NCI-H345 (cell line): ENCODE measurements at places on chromosomes 13 and 19.

DNA sequence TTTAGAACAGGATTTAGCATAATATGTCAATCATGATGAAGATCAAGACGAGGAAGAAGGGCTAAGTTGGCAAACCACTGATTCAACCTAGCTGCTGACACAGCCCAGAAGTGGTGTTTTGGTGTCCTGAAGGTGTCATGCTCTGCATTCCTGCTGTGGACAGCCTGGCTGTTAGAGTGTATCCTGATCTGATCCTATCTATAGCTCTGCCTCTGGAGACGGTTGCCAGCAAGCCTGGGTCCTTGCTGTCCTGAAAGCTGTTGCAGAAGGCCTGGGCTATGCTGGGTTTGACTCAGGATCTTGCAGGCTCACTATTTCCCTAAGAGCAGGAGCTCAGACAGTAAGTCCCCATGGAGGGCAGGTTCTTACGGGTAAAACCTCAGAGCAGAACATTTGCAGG, 416.4 kb downstream of the TSHZ3 start:
- DNase-seq: no peak

DNA sequence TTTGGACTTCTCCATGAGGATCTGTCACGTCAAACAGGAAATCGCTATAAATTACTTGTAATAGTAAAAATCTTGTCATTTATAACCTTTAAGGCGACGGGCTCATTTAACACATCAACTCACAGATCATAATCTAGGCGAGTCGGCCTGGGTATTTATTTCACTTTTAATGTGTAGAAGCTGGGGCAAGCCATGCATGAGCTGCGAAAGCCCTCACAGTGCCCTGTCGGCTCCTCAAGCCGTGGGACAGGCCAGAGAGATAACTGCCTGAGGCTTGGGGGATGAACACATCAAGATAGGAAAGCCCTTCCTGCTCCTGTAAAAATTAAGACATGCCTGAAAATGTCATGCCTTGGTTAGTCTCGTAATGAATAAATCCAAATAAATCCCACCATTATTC, 30.8 kb downstream of the SOX1 start:
- DNase-seq: no peak

DNA sequence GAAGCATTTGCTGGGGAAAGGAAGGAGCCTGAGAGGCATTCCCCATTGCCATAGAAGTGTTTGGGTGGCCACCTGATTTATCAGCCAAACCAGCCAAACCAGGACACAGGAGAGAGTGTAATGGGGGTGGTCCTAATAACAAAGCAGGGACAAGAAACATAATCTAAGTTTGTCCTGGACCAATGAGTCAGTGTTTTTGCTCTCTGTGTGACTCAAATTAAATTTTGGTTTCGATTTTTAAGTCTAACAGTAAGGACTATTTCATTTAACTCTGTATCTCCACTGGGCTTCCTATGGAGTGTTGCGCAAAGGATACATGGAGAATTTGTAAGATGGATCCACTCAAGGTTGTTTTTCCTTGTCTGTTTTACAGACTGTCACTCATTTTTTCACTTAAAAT, 19.5 kb upstream of the TRPC4 start:
- no peak for DNase-seq

GRCh38 chr13:53005626-53006025, 23.0 kb upstream of the OLFM4 start:
- no peak for DNase-seq

GRCh38 chr13:45086484-45086883, 33.8 kb upstream of the GTF2F2 start:
- no peak for DNase-seq

DNA sequence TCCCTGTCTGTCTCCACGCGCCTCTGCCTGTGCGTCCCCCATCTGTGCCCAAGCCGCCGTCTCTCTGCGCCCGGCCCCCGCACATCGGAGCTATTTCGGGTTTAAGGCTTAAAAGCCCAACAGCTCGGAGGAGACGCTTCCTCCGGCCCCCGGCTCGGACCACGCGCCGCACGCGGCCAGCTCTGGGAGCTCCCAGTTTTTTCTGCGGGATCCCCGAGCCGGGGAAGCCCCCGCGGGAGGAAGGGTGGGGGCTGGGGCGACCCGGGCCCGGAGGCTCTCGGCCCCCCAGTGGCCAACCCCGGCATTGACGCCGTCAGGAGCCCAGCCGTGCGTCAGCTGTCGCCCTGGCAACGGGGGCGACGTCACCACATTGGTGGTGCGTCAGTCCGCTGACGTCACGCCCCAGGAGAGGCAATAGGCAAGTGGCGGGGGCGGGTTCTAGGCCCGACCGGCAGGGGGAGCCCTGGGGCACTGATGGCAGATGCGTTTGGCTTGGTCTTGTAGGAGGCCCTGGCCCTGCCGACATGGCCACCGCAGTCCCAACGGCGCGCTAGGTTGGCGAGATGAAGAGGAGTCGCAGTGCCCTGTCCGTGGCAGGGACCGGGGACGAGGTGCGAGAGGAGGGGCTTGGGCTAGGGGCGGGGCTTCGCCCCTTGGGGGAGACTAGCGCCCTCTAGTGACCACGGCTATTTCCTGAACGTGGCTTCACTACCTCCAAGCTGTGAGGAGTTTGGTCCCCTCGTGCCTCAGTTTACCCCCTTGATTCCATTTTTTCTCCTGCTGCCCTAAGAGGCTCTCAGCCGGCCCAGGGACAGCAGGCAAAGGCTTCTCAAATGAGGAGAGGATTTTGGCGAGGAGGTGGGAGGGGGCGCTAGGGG, 3.7 kb upstream of the PDE4A start:
- DNase-seq: peak; percentile 90

- DNase-seq: peak; percentile 25
Observed at GRCh38 chr13:94880463-94880862, 168.1 kb upstream of the SOX21 start.

GRCh38 chr13:97342136-97342535, 91.8 kb upstream of the RAP2A start:
- no peak for DNase-seq

DNA sequence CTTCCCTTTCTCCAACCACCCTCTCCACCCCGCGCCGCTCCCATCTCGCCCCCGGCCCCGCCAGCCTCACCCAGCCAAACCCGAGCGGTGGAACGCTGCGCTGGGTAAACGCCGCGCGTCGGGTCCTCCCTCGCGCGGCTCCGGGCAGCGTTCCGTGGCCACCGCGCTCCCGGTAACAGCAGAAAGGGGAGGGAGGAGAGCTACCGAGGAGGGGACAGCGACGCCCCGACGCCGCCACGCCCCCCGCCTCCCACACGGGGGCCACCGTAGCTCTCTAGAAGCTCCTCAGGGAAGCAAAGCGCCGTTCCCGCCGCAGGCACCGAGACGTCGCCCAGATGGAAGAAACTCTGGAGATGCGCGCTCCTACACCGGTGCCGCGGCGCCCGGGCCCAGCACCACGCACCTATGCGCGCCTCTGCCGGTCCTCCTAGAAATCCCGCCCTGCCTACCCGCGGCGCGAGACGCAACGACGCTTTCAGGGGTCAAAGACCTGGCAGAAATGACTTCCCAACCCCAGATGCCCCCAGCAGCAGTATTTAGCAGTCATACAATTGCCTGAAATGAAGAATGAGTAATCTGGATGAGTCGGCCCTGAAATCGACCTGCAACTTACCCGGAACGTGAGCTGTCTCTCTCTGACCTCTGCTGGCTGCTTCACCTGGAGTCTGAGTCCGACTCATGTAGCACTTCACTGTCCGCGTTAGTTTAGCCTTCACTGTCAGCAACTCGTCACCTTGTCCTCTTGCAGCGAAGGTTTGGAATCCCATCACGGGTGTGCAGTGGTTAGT, at the start of gene RUBCNL:
Gene RUBCNL, minus strand, starts transcription at position 189 of the 788 bp plus-strand sequence. CDS start 14,777 bp downstream, outside the sequence.
- DNase-seq: peak; percentile 41

- DNase-seq: no peak
Observed at GRCh38 chr19:33268162-33268991, 34.0 kb downstream of the CEBPA start.

- DNase-seq: no peak
Observed at GRCh38 chr19:46466536-46467196, 4.7 kb downstream of the PNMA8A start.

- peak; percentile 29 for DNase-seq
Observed at GRCh38 chr13:103525530-103525929, 459.3 kb upstream of the SLC10A2 start.

DNA sequence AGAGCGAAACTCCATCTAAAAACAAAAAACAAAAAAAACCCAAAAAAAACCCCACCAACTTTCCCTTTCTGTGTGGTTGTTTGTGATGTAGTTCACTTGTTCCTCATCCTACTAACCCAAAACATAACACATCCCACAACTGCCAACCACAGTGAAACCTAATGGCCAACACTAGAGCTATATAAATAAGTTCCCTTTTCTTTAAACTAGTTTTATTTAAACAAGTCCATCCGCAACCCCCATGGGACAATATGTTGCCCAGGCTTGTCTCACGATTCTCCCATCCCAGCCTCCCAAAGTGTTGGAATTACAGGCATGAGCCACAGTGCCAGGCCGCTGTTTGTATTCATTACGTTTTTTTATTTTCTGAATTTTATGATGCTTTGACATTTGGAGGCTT, 71.2 kb upstream of the ADGRE5 start:
- no peak for DNase-seq
